ENCODE measurements at places on chromosomes 7 and 10. TPM values are rescaled to one million over a fixed set of nuclear protein-coding genes. Genes with fewer than 3 reads are reported as not detected.

PPP1R3C gene
- total RNA-seq: 16.0 TPM

KCNH2 gene
- total RNA-seq: 1.5 TPM

AOAH gene
- not detected for total RNA-seq

STEAP2 gene
- total RNA-seq: 4.2 TPM

TMEM213 gene
- total RNA-seq: not detected

INSYN2A gene
- total RNA-seq: 2.3 TPM

UTF1 gene
- not detected for total RNA-seq

DPYSL4 gene
- 16.7 TPM for total RNA-seq

IMPDH1 gene
- 128 TPM for total RNA-seq

CTAGE4 gene
- not detected for total RNA-seq

NXPH1 gene
- not detected for total RNA-seq

Measured in A549 treated with GW870086 at 1 μM for 4 hours (cell line).